Endothelial cell (in vitro differentiated cells): ENCODE measurements at places on chromosomes 11 and 22. TPM values are rescaled to one million over a fixed set of nuclear protein-coding genes. Genes with fewer than 3 reads are reported as not detected.

DNA sequence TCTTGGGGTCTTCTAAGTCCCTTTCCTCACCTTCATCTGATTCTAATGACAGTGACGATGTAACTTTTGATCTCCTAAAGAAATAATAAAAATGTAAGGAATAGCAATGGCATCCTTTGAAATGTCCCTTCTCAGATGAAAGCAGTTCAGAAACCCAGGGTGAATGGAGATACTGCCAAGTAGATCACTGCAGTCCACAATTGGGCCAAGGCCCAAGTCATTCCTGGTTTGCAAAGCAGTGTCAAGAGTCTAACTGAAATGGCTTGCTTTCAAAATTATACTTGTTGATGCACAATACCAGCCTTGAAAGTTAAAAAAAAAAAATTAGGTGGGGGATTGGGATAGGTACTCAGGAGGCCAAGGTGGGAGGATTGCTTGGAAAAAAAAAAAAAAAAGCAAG, 20.4 kb downstream of the ASCC2 start:
- DNase-seq: no peak

DNA sequence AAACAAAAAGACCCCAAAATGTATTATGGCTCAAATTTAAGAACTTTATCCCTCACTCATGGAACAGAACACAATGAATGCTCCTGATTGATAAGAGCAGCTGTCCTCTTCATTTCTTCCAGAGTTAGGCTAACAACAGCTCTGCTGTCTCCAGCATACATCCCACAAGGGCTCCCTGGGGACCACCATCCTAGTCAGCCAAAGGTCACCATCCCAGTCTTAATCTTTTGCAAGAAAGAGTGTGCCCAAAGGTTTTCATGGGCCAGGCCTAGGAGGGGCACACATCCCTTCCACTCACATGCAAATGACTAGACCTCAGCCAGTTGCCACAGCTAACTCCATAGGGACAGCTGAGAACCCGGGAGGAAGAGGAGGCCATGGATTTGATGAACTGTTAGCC, 555.3 kb downstream of the BUD13 start:
- DNase-seq: no peak

DNA sequence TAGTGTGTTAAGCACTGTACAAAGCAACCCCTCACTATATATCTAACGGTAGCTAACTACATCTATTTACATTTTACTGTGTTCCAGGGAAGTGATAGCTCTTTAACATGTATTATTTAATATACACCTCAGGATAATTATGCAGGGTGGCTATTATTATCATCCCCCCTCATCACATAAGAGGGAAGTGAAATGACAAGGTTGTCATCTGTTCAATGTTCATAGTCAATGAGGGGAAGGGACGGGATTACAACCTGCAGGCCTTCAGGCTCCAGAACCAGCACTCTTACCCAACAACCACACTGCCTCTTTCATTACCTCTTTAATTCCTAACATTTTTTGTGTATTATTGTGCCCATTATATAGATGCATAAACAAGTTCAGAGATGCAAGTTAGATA, 238.7 kb upstream of the ANO3 start:
- no peak for DNase-seq

GRCh38 chr11:107276077-107276476, 181.5 kb downstream of the CWF19L2 start:
- DNase-seq: no peak

DNA sequence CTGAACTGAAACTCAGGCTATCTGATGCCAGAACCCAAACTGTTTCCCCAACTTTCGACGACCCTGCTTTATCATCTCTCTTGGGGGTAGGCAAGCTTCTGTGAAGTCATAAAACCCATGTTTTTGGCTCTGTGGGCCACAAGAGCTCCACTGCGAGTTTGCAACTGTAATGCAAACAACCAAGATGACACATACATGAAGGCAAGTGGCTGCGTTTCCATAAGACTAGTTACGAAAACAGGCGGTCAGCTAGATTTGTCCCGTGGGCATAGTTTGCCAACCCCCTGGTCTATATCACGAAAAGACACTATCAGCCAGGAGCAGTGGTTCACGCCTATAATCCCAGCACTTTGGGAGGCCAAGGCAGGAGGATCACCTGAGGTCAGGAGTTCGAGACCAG, 37.5 kb downstream of the TPST2 start:
- DNase-seq: no peak

- DNase-seq: no peak
These were observed 3.5 kb downstream of the HTR3B start for GRCh38 chr11:113908098-113908497.

- DNase-seq: no peak
These were observed 40.1 kb upstream of the TOLLIP start for GRCh38 chr11:1349327-1350041.

DNA sequence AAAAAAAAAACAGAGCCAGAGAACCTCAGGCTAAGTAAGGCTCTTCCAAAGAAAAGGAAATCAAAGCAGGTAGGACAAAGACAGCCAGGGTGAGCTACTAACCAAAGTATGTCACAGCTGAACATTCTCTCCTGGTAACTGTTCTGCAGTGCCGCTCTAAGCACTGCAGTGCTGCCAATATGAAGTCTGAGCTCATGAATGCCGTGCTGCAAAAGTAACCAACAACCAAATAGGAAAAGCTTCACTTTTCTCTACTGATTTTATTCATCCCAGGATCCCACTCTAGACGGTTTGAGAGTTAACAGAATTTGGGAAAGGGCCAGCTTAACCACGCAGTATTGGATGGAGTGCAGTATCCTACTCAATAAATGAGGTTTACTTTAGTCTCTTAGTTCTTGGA, 3.5 kb downstream of the SIK3 start:
- DNase-seq: no peak

DNA sequence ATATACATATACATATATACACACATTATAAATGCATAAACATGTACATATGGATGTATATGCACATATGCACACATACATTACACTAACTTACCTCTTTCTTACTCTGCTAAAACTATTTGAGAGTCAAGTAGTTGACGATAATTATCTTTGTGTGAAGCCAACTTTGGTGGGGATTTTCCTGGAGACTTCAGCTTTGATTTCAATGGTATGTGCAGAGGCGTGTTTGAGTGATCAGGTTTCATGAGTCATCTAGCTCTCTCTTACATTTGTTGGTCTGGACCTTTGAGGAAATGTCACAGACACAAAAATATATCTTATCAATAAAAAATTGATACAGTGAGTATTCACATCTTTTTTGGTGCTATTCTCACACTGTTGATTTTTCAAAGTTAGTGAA, 769.1 kb upstream of the LUZP2 start:
- no peak for DNase-seq

GRCh38 chr11:73480677-73481076, 104.5 kb downstream of the RELT start:
- no peak for DNase-seq

DNA sequence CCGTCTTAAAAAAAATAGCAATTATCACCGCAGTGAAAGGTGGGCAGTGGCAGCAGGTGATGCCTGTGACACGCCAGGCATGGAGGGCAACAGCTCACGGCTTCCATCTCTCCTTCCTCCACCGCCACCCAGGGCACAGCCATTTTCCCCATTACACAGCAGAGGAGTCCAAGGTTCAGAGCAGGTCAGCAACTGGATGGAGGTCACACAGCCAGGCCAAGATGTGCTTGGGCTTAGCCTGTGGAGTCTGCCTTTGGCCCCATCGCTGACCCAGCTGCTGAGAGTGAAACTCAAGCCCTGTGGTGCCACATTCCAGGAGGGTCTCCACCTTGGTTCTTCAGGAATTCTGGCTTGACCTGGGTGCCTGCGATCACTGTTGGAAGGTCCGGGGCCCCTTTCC, 411.1 kb downstream of the SHANK2 start:
- no peak for DNase-seq

DNA sequence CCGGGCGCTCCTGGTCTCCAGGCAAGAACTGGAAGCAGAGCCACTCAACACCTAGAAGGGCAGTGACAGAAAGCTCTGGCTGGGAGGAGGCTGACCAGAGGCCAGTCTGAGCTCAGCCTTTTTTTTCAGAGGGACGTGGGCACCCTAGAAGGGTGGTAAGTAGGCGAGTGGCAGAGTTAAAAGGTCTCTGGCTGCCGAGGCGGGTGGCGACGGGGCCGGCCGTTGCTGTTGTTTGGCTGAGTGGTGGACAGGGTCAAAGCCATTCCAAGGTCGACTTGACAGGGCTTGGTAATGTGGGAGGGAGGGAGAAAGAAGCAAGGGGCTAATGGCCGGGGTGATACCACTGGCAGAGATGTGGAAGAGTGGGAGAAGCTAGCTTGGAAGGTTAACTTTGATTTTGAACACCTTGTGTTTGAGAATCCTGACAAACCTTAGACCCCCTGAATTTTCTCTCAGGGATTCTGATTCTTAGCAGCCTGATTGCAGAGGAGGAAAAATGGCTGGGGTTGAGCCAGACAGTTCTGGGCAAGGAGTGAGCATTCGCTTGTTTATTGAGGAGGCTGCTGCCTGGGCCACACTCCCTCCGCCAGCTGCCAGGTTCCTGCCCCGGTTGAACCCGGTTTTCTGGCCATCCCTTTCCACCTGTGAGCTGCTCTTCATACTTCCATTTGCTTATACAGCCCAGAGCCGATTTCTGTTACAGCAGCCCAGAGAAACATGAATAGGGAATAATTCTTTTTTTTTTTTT, 868 bp upstream of the SYCE3 start:
- no peak for DNase-seq

Gene PLAAT2
- not detected for total RNA-seq

Gene RTN4R
- total RNA-seq: 19.0 TPM

DNA sequence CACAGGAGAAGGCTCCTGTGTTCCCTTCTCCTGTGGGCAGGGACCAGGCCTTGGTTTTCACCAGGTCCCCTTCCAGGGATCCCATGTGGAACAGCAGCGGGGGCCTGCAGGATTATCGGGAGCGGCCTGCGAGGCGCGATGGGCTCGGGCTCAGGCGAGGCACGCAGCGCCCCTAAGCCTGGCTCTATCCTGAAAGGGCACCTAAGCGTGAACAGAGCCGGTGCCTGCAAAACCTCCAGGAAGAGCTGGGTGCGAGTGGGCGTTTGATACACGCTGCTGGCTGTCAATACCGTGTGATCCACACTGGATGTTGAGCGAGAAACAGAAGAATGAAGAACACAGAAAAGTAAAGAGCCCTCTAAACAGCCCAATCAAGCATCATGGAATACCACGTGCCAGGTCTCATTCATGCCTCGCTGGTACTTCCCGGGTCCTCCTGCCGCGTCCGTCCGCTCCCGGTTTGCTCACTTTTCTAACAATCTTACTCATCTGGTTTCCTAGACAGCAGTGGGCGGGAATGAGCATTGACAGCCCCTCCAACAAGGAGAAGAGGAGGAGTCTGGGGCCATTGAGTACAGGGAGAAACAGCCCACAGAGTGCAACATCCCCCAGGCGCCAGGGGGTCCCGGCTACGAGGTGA, 12.5 kb downstream of the OSBPL5 start:
- no peak for DNase-seq

DNA sequence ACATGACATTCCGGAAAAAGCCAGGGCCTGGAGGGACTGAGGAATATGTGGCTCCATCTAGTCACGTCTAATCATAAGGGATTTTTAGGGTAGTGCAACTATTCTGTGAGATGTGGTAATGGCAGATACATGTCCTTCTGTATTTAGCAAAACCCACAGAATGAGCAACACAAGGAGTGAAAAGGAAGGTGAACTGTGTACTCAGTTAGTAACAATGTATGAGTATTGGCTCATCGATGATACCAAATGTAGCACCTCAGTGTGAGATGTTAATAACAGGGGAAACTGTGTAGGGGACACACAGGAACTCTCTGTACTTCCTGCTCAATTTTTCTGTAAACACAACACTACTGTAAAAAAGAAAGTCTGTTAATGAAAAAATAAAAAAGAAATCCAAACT, 42.0 kb upstream of the CARS1 start:
- no peak for DNase-seq

Gene KCNQ1OT1
- total RNA-seq: 1.2 TPM

DNA sequence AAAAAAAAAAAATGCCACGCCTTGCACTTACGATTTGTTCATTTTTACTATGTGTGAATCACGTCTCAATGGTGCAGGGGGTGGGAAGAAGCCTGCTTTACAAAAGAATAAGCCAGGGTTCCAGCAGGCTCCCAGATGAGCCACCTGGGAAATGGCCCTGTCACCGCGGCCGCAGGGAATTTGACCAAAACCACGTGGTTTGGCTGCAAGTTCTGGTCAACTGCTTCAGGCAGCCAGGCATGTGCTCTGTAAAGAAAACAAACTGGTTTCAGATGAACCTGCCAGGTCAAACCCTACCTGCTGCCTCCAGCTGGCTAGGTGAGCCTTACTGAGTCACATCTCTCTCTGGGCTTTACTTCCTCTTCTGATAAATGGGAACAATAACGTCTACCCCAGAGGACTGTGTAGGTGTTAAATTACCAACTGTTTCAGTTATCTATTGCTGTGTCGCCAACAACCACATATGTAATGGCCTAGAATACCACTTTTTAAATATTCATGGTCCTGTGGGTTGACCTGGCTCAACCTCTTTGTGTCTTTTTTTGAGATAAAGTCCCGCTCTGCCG, 30.5 kb upstream of the GCAT start:
- no peak for DNase-seq

GRCh38 chr11:2995893-2996554, 3.9 kb upstream of the NAP1L4 start:
- DNase-seq: no peak

DNA sequence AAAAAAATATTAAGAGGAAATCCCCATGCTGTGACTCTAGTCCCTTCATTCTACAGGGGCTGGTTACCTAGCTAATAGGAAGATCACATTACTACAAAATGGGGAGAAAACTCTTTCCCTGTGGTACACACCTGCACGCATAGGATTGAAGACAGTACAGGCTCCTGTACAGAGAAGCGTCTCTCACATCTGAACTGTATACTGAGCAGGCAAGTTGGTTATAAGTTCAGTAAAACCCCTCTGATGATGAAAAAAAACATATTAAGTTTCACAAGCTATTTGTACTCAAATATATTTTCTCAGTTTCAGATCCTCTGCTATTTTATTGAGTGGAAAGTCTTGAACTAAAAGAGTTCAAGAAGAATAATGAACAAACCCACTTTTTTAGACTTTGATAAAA, 156.9 kb upstream of the HSD17B12 start:
- DNase-seq: no peak

DNA sequence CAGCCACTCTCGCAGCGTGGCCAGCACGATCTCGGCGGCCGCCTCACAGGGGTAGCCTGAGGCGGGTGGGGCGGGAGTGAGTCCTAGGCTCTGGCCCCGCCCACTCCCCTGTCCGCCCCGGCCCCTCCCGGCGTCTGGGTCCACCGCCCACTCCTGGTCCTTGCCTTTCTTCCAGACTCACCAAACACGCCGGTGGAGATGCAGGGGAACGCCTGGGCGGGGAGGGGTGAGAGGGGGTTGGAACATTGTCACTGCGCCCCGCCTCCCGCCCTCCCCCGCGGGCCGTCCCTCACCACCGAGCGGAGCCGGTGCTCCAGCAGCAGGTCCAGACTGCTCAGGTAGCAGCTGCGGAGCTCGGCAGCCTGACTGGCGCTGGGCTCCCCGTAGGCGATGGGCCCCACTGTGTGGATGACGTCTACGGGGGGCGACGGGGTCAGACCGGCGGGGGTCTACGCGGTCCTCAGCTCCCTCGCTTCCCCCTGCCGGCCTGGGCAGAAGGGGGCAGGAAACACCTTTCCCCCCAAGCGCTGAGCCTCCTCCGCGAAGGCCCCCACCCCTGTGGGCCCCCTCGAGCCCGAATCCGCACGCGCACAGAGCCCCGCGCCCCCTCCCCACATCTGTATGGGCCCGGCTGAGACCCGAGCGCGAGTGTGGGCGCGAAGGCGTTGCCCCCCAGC, 13.2 kb downstream of the OTUB1 start:
- peak; percentile 47 for DNase-seq
